Suprapubic skin (tissue), 4 donors: ENCODE measurements at places on chromosomes 5 and 9. TPM values are rescaled to one million over a fixed set of nuclear protein-coding genes. Genes with fewer than 3 reads are reported as not detected.

GRCh38 chr5:5933651-5934050 is 444.7 kb downstream of the MED10 start:
- no peaks in the 10 kb centered on the region for H3K36me3 ChIP-seq
- H3K27me3 ChIP-seq = no peaks in the 10 kb centered on the region
- DNase-seq = no peak
- no peaks in the 10 kb centered on the region for H3K4me1 ChIP-seq

DNA sequence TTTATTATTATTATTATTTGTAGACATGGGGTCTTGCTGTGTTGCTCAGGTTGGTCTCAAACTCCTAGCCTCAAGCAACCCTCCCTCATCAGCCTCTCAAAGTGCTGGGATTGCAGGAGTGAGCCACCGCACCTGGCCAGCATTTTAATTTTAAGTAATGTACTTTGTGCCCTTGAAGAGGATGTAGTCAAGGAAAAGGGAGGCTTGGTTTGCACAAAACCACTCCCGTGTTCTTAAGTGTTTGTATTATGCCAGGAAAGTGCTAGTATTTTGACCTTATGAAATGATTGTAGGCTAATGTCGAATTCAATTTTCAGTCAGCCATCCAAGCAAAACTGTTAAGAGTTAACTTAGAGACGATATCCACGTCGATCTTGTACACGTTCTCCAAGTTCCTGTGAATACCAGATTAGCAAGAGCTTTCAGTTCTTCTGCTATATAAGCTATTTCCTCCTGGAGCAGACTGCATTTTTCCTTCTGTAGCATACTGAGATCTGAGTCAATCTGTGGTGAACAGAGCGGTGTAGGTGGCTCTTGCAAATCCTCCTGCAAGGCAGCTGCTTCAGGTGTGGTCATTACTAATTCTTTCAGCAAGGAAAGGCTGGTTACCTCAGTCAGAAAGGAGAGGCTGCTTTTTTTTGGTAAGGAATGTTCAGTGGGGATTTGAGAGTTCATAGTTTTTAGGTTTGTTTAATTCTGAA is 23.7 kb downstream of the CCDC171 start:
- H3K4me1 ChIP-seq = no peaks in the 10 kb centered on the region
- no peaks in the 10 kb centered on the region for H3K36me3 ChIP-seq
- DNase-seq = no peak

GRCh38 chr9:136923881-136924280 is 20.7 kb downstream of the FBXW5 start:
- no peak overlapping the region for H3K4me3 ChIP-seq
- peaks cover 63% of the 10 kb centered on the region for H3K36me3 ChIP-seq
- DNase-seq = no peak
- no peaks in the 10 kb centered on the region for H3K27me3 ChIP-seq
- H3K4me1 ChIP-seq = peaks cover 10% of the 10 kb centered on the region
- H3K27ac ChIP-seq = no peak overlapping the region

GRCh38 chr9:113431191-113431590 is 20.6 kb downstream of the C9orf43 start:
- no peaks in the 10 kb centered on the region for H3K36me3 ChIP-seq
- H3K4me3 ChIP-seq = no peak overlapping the region
- H3K4me1 ChIP-seq = no peaks in the 10 kb centered on the region
- H3K27ac ChIP-seq = no peak overlapping the region
- no peak for DNase-seq

DNA sequence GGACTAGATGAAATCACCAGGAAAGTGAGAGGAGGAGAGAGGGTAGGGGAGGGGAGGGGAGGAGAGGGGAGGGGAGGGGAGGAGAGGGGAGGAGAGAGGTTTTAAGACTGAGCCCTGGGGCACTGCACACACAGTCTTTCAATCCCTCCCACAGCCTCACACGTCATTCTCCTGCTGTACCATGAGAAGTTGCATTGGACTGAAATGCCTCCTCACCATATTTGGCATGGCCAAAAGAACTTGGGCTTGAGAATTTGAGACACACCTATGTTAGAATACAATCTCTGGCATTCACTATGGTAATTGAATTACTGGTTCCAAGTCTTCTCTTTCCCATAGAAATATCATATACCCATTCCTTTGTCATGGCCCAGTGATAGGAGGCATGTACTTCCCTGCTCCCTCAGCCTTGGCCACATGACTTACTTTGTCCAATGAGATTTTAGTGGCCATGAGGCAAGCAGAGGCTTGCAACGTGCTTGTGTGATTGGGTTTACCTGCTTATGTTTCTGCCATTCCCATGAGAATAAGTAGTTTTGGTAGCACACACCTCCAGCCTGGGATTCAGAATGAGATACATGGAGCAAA is 133.3 kb upstream of the SMARCA2 start:
- no peaks in the 10 kb centered on the region for H3K4me1 ChIP-seq
- DNase-seq = no peak
- H3K4me3 ChIP-seq = no peak overlapping the region
- H3K27ac ChIP-seq = no peak overlapping the region
- H3K27me3 ChIP-seq = no peaks in the 10 kb centered on the region
- no peaks in the 10 kb centered on the region for H3K36me3 ChIP-seq

GRCh38 chr5:81171769-81172168 is 61.4 kb upstream of the CKMT2 start:
- H3K27ac ChIP-seq = no peak overlapping the region
- no peaks in the 10 kb centered on the region for H3K36me3 ChIP-seq
- no peaks in the 10 kb centered on the region for H3K27me3 ChIP-seq
- no peak for DNase-seq
- peaks cover 2% of the 10 kb centered on the region for H3K4me1 ChIP-seq

Gene UBE2QL1
- 1.1 TPM for total RNA-seq

Gene PKD2L2
- not detected for total RNA-seq

Gene CYFIP2
- 12.7 TPM for total RNA-seq

Gene GCNT4
- total RNA-seq = 3.1 TPM
